ENCODE measurements at places on chromosomes 1 and 21.

GRCh38 chr1:70874818-70875217 is 172.8 kb downstream of the PTGER3 start:
- DNase-seq = no peak

- no peak for DNase-seq
Observed at GRCh38 chr1:87513255-87513654, 184.6 kb downstream of the LMO4 start.

- DNase-seq = peak; percentile 94
Observed at GRCh38 chr1:173477286-173478093, at the start of gene PRDX6. Gene PRDX6, plus strand, starts transcription at chr1:173477335. Its CDS starts 63 bp downstream, at chr1:173477398.

GRCh38 chr1:27403065-27403726 is 10.8 kb downstream of the GPR3 start:
- no peak for DNase-seq

DNA sequence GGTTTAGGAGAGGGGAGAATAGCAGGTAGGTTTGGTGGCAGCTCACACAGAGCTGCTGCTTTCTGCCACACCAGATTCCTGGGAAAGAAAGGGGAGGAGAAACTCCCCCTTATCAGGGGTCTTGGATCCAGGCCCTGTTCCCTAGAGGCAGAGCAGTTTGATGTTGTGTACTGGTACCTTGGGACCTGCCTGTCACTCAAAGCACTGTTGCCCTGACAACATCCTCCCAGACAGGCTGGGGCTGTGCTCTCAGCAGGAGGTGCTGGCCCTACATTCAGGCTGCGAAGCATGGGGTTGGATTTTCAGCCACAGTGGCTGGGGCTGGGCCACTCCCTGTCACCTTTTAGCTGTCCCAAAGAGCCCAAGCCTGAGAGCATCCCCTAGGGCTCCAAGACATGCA is 188.0 kb downstream of the GRIK3 start:
- DNase-seq = peak; percentile 90

DNA sequence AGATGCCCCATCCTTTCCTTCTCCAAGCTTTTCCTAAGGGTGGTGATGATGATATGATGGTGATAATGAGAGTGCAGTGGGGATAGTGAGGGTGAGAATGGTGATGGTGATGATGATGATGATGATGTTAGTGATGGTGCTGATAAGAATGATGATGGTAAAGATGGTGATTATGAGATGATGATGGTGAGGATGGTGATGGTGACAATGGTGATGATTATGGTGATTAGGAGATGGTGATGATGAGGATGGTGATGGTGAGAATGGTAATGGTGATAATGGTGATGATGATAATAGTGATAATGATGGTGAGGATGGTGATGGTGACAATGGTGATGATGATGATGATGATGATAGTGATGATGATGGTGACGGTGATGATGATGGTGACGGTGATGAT is 4.0 kb downstream of the BSND start:
- DNase-seq = no peak

DNA sequence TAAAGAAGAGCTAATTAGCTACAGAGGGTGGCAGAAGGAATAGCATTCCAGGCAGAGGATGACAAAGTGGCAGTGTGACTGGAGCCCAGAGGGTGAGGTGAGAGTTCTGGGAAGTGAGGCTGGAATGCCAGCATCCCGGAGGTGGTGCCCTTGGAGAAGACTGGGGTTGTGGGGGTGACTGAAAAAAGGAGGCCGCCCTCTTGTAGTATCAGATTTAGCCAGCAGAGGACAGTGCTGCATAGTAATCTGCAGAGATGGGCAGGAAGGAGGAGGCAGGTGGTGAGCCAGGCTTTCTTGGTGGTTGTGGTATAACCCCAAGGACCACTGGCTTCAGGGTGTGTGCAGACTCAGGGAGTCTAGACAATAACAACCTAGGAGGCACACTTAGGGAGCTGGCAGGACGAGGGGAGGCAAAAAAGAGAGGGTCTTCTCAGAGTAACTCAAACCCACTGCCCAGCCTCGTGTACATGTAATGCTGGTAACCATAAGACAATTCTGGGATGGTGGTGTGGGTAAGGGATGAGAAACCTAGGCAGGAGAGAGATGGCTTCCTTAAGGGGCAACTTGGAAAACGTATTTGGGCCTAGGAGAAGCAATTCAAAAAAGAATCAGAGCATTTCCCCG is 30.5 kb downstream of the MROH7 start:
- peak; percentile 56 for DNase-seq

DNA sequence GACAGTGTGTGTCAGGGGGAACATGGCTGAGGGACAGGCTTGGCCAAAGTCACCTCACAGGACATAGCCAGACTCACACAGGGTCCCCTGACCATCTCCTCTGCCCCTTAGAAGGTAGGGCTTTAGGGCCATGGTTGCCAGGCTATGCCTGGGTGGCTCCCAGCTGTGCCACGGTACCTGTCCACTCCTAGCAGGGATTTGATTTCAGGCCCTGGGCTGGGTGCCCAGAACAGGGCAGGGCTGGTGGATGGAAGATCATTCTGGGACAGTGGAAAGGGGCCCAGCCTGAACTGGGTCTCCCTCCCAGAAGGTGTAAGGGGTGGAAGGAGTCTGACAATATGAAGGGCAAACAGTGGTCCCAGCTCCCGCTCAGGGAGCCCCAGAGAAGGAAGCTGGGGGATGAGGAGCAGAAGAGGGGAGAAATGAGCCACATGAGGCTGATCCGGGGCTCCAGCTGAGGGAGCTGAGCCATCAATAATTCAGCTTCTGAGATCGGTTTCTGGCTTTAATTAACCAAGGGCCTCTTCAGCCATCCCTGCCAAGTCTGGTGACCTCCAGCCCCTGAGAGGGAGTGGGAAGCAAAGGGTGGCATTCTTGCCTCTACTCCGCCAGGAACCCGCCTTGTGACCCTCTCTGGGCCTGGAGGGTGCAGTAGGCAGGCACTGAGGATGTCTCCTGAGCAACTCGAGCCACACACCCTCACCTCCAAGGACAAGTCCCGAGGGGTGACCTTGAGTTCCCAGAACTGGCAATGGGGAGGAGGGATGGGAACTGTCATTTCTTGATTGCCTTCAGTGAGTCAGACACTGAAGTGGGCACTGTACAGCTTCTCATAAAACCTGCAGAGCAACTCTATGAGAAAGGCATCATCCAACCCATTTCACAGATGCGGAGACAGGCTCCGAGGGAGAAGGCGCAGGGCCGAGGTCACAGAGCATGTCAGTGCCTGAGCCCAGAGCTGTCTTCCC is 2.1 kb downstream of the CD164L2 start:
- DNase-seq = no peak

DNA sequence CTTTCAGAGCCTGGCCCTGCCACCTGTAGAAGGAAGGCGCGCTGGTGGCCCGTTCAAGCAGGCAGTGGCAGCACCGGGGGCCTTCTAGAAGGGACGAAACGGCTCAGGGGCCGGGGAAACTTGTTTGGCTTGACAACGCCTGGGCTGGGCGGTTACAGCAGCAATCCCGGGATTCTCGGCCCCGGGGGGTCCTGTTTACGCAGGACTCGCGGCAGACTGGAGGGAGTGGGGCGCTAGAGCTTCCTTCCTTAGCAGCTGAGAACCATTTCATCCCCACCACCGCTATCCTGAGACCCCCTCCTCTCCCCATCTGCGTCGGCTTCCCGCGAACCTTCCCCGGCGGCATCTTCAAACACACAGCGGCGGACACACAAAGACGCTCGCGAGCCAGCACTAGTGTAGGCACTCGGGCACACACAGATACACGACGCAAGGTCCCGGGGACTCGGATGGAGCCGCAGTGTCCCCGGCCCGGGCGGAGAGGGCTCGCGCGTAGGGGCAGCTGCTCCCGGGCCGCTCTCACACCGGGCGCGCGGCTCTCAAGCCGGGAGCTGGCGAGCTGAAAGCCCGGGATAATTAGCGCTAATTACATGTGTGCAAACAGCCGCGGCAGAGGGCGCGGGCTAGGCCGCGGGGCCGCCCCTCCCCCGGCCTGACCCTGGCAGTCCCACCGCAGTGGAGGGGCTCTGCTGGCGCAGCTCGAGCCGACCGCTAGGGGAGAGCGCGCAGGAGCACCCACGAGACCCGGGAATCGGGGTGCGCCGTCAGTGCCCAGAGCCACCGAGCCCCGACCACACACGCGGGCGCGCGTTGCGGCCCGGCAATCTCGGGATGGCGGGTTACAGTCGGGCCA is 271.4 kb downstream of the FOXD2 start:
- DNase-seq = peak; percentile 65

- no peak for DNase-seq
Observed at GRCh38 chr1:179023946-179024650, 1.6 kb upstream of the FAM20B start.

DNA sequence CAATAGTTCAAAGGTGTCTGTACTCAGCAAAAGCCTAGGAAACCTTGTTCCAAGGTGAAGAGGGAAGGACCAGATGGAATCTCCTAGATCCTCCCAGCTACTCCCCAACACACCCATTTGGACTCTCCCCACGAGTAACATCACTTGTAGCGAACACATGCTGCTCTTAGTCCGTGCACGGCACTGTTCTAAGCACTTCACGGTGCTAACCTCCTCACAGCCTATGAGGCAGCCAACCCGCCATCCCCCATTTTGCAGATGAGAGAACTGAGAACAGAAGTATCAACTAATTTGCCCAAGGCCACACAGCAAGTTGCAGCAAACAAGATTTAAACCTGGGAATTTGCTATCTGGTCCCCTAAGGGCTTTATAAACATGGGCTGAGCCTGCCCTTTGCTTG is 24.3 kb downstream of the MRPL37 start:
- DNase-seq = no peak

GRCh38 chr1:172845371-172845770 is 186.5 kb downstream of the FASLG start:
- no peak for DNase-seq

DNA sequence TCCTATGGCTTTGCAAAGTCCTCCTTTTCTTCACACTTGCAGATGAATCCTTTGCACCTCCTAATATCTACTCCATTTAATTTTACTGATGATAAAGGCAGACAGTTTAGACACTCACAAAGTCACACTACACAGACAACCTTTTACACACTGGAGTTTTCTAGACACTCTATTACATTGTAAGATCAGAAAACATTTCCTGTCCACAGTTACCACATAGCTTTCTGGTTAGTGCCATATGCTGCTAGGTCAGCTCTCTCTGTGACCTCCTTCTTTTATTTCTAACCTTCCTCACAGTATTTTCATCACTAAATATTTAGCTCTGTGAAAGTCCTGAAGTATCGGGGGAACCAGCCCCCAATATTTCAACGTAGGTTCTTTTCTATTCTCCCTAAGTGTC is 5.1 kb downstream of the SH2D1B start:
- DNase-seq = no peak

DNA sequence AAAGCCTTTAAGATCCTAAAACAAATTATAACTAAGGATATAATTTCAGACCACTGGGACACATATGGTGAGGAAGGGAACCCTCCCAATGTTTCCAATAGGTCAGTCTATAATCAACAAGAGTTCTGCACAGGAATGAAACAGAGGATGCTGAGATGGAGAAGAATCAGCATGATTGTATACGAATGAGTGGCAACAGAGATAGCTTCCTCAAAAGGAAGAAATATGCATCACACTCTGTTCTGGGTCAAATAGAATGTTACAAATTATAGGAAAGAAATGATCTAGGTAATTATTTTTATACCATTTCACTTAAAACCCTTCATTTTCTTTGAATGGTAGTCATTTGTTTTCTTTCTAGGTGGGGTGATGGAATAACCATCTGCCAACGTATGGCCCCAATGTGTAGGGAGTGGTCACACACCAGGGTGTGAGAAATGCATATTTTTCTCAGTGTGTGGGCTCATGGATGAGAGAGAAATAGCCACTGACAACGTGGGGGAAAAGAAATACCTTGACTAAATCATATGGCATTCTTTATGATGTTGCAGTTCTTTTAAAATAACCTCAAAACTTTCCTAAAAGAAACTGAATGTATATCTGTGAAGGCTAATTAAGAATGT is 104.6 kb upstream of the IVNS1ABP start:
- DNase-seq = no peak

DNA sequence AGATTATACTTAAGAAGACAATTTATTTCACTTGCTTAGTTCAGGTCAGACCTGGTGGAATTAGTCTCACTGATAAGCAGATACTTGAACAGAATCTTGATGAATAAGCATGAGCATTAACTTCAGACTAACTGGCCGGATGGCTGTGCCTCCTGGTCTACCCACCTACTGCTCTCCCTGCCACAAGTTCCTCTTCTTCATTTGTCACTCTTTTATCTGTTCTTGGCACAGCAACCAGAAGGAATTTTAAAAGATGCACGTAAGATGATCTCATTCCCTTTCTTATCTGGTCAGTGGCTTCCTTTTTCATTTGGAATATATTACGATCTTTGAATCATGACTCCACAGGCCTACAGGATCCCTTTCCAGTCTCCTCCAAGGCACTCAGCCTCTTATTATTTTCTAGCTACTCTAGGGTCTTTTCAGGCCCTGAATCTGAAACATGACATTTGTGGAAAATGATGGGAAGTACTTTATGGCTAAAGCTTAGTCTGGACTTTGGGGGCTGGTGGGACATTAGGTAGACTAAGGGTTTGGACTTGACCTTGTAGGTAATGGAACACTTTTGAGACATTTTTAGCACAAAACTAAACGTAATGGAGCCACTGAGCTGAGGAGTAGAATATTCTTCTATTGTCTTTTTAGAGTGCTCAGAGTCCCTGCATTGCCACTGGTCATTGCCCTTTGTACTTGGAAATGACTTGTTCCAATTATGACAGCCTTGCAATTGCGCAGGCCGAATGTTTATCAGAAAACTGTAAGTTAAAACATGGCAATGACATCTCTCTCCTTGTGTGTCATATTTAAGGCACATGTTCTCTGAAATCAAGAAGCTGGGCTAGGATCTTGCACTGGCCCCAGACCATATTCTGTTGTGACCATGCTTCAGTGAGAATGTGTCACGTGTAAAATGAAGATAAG is 16.0 kb downstream of the ST6GALNAC3 start:
- DNase-seq = no peak

- no peak for DNase-seq
Observed at GRCh38 chr1:156114919-156115513, 505 bp downstream of the LMNA start.

- DNase-seq = no peak
Observed at GRCh38 chr1:219924342-219924741, 4.0 kb downstream of the SLC30A10 start.

GRCh38 chr1:25504706-25505595 is 38.5 kb upstream of the LDLRAP1 start:
- DNase-seq = no peak

Data from NCI-H2171 treated with DMSO at 0.1 percent for 48 hours (cell line).